ENCODE measurements at places on chromosomes 1 and 21.

DNA sequence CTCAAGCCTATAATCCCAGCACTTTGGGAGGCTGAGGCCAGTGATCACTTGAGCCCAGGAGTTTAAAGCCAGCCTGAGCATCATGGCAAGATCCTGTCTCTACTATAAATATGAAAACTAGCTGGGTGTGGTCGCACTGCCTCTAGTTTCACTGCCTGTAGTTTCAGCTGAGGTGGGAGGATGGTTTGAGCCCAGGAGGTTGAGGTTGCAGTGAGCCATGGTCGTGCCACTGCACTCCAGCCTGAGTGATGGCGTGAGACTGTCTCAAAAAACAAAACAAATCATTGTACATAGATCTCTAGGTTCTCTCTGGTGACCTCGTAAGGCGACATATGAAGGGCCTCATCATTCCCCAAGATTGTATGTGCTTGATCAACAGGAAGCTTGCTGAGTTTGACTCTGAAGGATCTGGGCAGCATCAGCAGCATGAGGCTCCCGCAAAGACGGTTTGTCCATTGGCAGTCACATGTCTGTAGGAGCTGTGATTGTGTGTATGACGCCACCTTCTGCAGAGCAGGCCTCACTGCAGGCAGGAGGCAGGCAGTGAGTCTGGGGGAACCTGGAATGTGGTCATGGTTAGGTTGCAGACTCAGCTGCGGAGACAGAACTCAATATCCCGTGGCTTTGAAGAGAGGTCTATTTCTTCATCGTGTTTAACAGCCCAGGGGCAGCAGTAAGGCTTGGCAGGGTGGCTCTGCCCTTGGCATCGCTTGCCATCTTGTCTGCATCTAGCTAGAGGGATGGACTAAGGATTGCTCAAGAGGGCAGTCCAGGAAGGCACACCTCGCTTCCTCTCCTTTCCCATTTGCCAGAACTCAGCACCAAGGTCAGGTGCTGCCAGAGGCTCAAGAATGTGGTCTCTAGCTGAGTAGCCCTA, 14.0 kb downstream of the ATP5PO start:
- DNase-seq = no peak

GRCh38 chr1:228812961-228813360, 77.7 kb downstream of the RHOU start:
- DNase-seq = no peak

DNA sequence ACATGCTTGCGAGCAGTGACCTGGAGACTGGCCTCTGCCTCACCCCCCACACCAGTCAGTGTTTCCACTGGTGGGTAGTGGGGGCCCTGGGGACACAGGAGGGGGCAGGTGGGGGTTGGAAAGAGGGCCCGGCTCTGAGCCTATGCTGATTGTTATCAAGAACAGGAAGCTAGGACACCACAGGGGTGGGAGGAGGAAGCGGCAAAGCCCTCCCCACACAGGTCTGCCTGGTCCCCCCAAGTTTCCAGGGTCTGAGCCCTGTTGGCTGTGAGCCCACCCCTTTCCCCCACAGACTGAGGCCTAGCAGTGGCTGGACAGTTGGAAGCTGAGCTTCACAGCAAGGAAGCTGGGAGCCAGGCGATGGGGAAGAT, 1.6 kb upstream of the PTPN7 start:
- DNase-seq = no peak

- no peak for DNase-seq
Measured at GRCh38 chr21:42349420-42350317, 1.1 kb downstream of the TFF2 start.

GRCh38 chr1:170063109-170063826, 11.2 kb downstream of the KIFAP3 start:
- DNase-seq = no peak

- DNase-seq = no peak
Measured at GRCh38 chr1:14842891-14843290, 244.4 kb downstream of the KAZN start.

DNA sequence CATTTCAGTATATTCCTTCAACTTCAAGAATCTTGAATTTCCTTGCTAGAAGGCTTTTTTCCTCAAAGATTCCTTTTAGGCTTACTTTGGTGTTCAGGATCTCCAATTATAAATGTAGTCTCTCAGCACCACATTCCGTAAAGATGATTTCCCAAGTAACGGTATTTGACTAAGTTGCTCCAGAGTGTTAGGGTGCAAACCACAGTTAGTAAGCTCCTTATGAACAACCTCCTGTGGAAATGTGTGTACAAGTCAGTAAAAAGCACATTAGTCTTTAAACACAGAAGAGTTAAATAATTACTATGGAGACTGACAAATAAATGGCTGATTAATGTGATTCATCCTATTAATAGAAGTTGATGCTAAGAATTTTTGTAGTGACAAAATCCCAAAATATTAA, 10.3 kb downstream of the DONSON start:
- no peak for DNase-seq
